ENCODE measurements at places on chromosomes 7 and 10. TPM values are rescaled to one million over a fixed set of nuclear protein-coding genes. Genes with fewer than 3 reads are reported as not detected.

GRCh38 chr10:102408728-102409603 is 9.6 kb downstream of the PSD start:
- peaks cover 9% of the 10 kb centered on the region for H3K4me1 ChIP-seq
- H3K27ac ChIP-seq, result no peak overlapping the region
- H3K4me3 ChIP-seq, result peak overlapping the region; percentile 34
- no peak for DNase-seq
- H3K27me3 ChIP-seq, result peaks cover 17% of the 10 kb centered on the region
- H3K36me3 ChIP-seq, result no peaks in the 10 kb centered on the region

- H3K27ac ChIP-seq, result no peak overlapping the region
- no peaks in the 10 kb centered on the region for H3K36me3 ChIP-seq
- H3K4me1 ChIP-seq, result peaks cover 9% of the 10 kb centered on the region
- no peaks in the 10 kb centered on the region for H3K27me3 ChIP-seq
- H3K4me3 ChIP-seq, result no peak overlapping the region
Measured at GRCh38 chr7:108660465-108660864, 90.8 kb downstream of the DNAJB9 start.

DNA sequence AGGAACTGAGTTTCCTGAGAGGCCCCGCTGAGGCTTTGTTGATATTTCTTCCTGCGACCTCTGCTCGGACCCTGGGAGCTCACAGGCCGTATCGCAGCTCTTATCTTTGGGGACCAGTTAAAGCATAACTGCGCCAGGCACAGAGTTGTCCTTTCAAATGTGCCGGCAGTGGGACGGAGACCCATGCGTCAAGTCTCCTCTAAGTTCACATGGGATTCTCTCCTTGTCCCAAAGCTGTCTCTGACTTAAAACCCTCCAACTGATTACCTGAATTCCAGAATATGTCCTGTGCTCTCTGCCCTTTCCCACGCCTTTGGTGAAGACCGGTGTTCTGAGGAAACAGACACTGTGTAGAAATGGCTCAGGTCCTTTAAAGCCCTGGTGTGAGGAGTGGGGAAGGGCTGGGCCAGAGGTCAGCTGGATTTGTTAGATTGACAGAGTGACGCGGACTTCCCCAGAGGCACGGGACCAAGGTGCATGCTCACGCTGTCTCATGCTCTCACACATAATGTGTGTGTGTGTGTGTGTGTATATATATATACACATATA is 169.8 kb downstream of the EGFR start:
- no peaks in the 10 kb centered on the region for H3K36me3 ChIP-seq
- no peaks in the 10 kb centered on the region for H3K27me3 ChIP-seq
- H3K4me3 ChIP-seq, result no peak overlapping the region
- H3K27ac ChIP-seq, result no peak overlapping the region

- no peaks in the 10 kb centered on the region for H3K36me3 ChIP-seq
- H3K4me1 ChIP-seq, result peaks cover 17% of the 10 kb centered on the region
- no peaks in the 10 kb centered on the region for H3K27me3 ChIP-seq
- H3K4me3 ChIP-seq, result no peak overlapping the region
Measured at GRCh38 chr7:135321556-135321955, 87.9 kb downstream of the STRA8 start.

GRCh38 chr7:110645060-110645459 is 445.9 kb upstream of the LRRN3 start:
- DNase-seq, result no peak
- no peak overlapping the region for H3K27ac ChIP-seq
- no peaks in the 10 kb centered on the region for H3K4me1 ChIP-seq
- no peaks in the 10 kb centered on the region for H3K36me3 ChIP-seq
- no peaks in the 10 kb centered on the region for H3K27me3 ChIP-seq

DNA sequence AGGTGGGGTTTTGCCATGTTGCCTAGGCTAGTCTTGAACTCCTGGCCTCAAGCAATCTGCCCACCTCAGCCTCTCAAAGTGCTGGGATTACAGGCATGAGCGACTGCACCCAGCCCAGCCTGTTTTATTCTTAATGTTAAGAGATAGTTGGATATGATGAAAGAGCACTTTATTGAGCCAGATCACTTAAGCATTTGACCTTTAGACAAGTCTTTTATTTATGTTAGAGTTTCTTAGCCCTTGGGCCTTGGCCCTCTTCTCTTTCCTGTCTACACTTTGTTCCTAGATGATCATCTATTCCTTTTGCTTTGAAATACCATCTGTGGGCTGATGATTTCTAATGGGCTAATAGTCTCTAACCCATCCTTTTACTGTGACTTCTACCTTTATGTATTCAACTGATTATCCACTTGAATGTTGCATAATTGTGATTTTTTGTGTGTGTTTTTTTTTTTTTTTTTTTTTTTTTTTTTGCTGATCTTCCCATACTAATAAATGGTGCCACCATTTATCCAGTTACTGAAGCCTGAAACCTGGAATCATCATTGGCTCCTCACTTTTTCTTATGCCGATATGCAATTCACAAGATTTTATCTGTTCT is 34.8 kb downstream of the BTRC start:
- H3K4me1 ChIP-seq, result no peaks in the 10 kb centered on the region
- H3K27ac ChIP-seq, result no peak overlapping the region
- no peaks in the 10 kb centered on the region for H3K36me3 ChIP-seq
- H3K27me3 ChIP-seq, result no peaks in the 10 kb centered on the region
- DNase-seq, result no peak
- H3K4me3 ChIP-seq, result no peak overlapping the region

DNA sequence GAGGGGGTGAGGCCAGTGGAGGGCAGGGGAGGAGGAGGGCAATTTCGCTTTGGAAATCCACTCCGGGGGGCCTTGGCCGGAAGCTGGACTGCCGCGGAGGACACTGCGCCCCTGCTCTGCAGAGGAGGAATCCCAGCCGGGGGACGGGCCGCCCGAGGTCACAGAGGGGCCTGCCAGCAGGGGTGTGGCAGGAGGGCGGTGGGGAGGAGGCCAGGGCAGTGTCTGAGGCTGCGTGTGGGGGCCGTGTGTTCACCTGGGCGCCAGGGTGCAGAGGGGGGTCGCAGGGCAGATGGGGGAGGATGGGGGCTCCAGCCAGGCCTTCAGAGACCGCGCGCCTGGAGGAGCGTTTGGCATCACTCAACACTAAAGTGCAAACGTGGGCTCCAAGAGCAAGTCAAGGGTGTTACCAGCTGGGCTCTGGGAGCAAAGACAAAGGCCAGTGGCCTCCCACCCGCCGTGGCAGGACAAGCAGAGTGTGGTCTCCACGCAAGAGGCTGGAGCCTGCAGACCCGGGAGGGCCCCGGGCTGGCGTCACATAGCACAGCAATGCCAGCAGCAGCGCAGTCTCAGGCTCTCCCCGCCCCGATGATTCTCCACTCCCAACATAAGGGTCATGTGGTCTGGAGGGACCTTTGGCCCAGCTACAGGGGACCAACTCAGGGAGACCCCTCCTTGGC is 45.3 kb upstream of the DNAJB6 start:
- no peak overlapping the region for H3K4me3 ChIP-seq
- DNase-seq, result no peak
- H3K36me3 ChIP-seq, result no peaks in the 10 kb centered on the region
- no peaks in the 10 kb centered on the region for H3K27me3 ChIP-seq
- no peaks in the 10 kb centered on the region for H3K4me1 ChIP-seq
- no peak overlapping the region for H3K27ac ChIP-seq

- H3K27me3 ChIP-seq, result no peaks in the 10 kb centered on the region
Measured at GRCh38 chr10:100878291-100878910, 34.4 kb upstream of the SLF2 start.

- peaks cover 2% of the 10 kb centered on the region for H3K27me3 ChIP-seq
- H3K4me1 ChIP-seq, result no peaks in the 10 kb centered on the region
- H3K27ac ChIP-seq, result no peak overlapping the region
- H3K4me3 ChIP-seq, result no peak overlapping the region
- H3K36me3 ChIP-seq, result no peaks in the 10 kb centered on the region
Measured at GRCh38 chr7:50751146-50751545, 31.6 kb downstream of the GRB10 start.

- DNase-seq, result no peak
- no peaks in the 10 kb centered on the region for H3K27me3 ChIP-seq
- no peaks in the 10 kb centered on the region for H3K36me3 ChIP-seq
- H3K4me3 ChIP-seq, result no peak overlapping the region
- no peak overlapping the region for H3K27ac ChIP-seq
Measured at GRCh38 chr10:99005254-99005653, 230.4 kb downstream of the HPSE2 start.

DNA sequence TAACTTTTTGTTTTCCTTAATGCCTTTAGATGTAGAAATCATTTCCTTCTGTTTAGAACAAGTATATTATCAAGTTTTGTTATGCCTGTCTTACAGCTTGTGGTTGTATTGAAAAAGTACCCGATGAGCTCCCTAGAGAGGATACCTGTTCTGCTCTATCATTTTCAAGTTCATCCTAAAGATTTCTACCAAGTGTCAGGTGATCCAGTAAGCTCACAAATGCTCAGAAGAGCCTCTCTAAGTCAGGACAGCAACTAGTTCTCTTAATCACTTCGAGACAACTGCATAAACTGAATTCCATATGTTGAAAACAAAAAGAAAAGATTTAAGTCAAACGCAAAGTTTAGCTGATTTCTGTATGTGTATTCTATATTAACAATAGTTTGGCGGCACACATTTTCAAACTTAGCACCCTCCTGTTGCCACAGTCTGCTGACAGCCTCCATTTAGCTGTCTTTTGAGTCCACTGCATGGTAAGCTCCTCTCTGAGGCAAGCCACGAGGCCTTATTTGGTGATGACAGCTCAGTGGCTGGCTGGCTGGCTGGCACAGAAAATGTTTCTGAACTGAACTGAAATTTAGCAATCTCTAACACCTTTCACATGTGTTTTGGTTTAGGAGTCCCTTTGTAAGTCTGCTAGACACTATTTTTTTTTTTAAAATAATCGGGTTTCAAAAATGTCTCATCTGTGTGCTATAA is 59.4 kb downstream of the SEMA3C start:
- H3K27me3 ChIP-seq, result no peaks in the 10 kb centered on the region
- no peak overlapping the region for H3K27ac ChIP-seq
- H3K4me3 ChIP-seq, result no peak overlapping the region
- peak; percentile 46 for DNase-seq
- H3K4me1 ChIP-seq, result peaks cover 38% of the 10 kb centered on the region
- H3K36me3 ChIP-seq, result no peaks in the 10 kb centered on the region

- no peak overlapping the region for H3K4me3 ChIP-seq
- H3K36me3 ChIP-seq, result no peaks in the 10 kb centered on the region
- 0 out of 2 replicates have a peak, but pooled peaks cover 2% of the 10 kb centered on the region for H3K27me3 ChIP-seq
- H3K4me1 ChIP-seq, result no peaks in the 10 kb centered on the region
- H3K27ac ChIP-seq, result no peak overlapping the region
Measured at GRCh38 chr7:31882187-31882586, 188.0 kb downstream of the PDE1C start.

- no peak overlapping the region for H3K4me3 ChIP-seq
- no peaks in the 10 kb centered on the region for H3K27me3 ChIP-seq
- H3K4me1 ChIP-seq, result no peaks in the 10 kb centered on the region
Measured at GRCh38 chr7:75721426-75721825, 17.3 kb downstream of the HIP1 start.

GRCh38 chr7:50376056-50376820 is 71.7 kb downstream of the IKZF1 start:
- H3K36me3 ChIP-seq, result no peaks in the 10 kb centered on the region
- H3K4me1 ChIP-seq, result no peaks in the 10 kb centered on the region
- no peak overlapping the region for H3K4me3 ChIP-seq

DNA sequence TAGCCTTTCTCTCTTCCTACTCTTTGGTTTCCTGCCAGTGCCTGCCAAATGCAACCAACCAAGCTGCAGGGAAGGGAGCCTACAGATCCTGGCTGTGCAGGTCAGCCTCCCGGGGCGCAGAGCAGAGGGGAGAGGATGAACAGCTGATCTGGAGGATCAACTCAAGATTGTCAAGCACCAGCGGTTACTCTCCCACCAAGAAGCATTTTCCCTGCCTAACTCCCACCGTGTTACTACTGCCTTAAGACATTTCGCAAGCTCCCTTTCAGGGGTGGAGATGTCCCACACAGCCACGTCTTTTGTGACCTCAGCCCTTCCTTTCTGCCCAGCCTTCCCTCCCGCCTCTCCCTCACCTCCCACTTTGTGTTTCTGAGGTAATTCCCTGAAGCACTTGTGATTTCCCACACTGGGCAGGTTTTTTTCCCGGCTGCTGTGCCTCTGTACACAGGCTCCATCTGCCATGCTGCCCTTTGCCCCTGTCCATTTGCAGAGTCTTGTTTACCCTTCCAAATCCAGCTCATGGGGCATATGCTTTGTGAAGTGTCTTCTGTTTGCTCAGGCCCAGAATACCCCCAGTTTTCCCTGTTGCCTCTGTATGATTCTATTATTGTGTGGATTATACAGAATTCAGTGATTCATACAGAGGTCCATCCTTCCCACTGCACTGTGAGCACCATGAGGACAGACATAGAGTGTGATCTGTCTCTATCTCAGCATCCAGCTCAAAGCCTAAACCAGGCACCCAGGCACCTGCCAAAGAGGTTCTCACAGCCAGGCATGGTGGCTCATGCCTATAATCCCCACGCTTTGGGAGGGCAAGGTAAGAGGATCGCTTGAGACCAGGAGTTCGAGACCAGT is 40.9 kb upstream of the PAPSS2 start:
- H3K27ac ChIP-seq, result no peak overlapping the region
- H3K4me3 ChIP-seq, result no peak overlapping the region
- no peaks in the 10 kb centered on the region for H3K27me3 ChIP-seq
- H3K4me1 ChIP-seq, result no peaks in the 10 kb centered on the region
- no peak for DNase-seq
- no peaks in the 10 kb centered on the region for H3K36me3 ChIP-seq

DNA sequence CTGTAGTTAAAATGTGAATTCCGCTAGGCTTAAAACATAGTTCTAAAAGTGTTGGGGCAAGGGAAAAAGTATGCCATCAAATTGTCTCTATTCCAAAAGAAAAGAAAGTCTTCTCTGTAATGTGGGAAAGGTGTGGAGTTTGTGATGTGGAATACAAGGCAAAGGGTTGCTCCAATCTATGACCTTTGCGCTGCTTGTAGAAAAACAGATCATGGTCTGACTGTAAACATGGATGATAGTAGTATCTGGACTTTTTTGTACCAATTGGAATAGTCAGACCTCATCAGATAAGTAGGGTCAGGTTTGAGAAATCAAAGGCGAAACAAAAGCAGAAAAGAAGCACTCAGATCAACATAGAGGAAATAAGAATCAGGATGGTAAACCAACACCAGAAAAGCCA is 372.3 kb downstream of the TFEC start:
- H3K36me3 ChIP-seq, result no peaks in the 10 kb centered on the region
- no peak for DNase-seq
- no peaks in the 10 kb centered on the region for H3K27me3 ChIP-seq
- no peaks in the 10 kb centered on the region for H3K4me1 ChIP-seq
- no peak overlapping the region for H3K27ac ChIP-seq
- no peak overlapping the region for H3K4me3 ChIP-seq

Gene PRSS37
- total RNA-seq, result not detected

Gene UCMA
- total RNA-seq, result not detected

Gene ZDHHC6
- total RNA-seq, result 43.5 TPM

Gene DIP2C
- 5.0 TPM for total RNA-seq

Gene TSPAN13
- total RNA-seq, result 2.2 TPM
